ENCODE measurements at places on chromosomes 12 and 14. TPM values are rescaled to one million over a fixed set of nuclear protein-coding genes. Genes with fewer than 3 reads are reported as not detected.

Gene CDCA3
- total RNA-seq = 80.4 TPM

Gene ABCC9
- not detected for total RNA-seq

Gene SPRYD3
- 38.4 TPM for total RNA-seq

Gene FIGNL2
- 0.30 TPM for total RNA-seq

Gene SLC17A8
- not detected for total RNA-seq

Gene GABARAPL1
- total RNA-seq = 40.2 TPM

Gene TMEM19
- 33.3 TPM for total RNA-seq

Gene TSPAN9
- 24.5 TPM for total RNA-seq

Gene LYZ
- total RNA-seq = 0.30 TPM

Gene AVPR1A
- 0.02 TPM for total RNA-seq

Gene RBP5
- total RNA-seq = not detected

Gene PTPN6
- total RNA-seq = 12.6 TPM

Gene PPP1R1A
- 0.18 TPM for total RNA-seq

Gene GPD1
- 0.18 TPM for total RNA-seq

Gene OR11G2
- not detected for total RNA-seq

Gene SYCP3
- total RNA-seq = not detected

Gene KRT83
- total RNA-seq = 6.5 TPM

Gene AMN
- 0.33 TPM for total RNA-seq

Gene EGLN3
- 4.4 TPM for total RNA-seq

Gene RPAP3
- total RNA-seq = 43.4 TPM

Gene LARP4
- 46.8 TPM for total RNA-seq

Gene NGB
- total RNA-seq = not detected

Gene EXD2
- 12.5 TPM for total RNA-seq

Gene ADCY6
- 16.4 TPM for total RNA-seq

Gene TMTC2
- 1.1 TPM for total RNA-seq

Gene ST8SIA1
- 0.06 TPM for total RNA-seq

Gene MMP19
- 0.31 TPM for total RNA-seq

Gene FGF23
- not detected for total RNA-seq

Gene STYK1
- total RNA-seq = 0.28 TPM

Gene BIN2
- 0.07 TPM for total RNA-seq

Gene CCDC177
- total RNA-seq = 0.02 TPM

Gene B3GNT4
- 0.54 TPM for total RNA-seq

Gene MYO1H
- not detected for total RNA-seq

Gene AQP6
- not detected for total RNA-seq

Gene GRIP1
- 4.9 TPM for total RNA-seq

Measured in A549 treated with CORT108297 at 1 μM for 4 hours (cell line).